ENCODE measurements at places on chromosomes 4 and X.

DNA sequence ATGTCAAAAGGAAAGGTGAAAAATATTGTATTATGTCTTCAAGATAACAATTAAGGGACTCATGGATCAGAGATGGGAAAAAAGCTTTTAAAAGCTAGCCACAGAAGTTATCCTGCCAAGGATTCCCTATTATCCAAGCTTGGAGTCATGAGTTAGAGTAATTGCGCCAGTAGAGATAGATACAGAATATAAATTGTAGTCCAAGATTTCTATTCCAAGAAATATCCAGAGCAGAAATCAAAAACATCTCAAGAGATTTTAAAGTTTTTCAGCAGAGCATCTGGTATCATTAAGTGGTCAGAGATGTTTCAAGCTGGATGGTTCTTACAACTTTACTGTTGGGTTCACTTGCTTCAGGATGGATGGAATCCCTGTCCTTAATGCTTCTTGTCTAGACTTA is 186.7 kb downstream of the PCDH18 start:
- no peak for DNase-seq

DNA sequence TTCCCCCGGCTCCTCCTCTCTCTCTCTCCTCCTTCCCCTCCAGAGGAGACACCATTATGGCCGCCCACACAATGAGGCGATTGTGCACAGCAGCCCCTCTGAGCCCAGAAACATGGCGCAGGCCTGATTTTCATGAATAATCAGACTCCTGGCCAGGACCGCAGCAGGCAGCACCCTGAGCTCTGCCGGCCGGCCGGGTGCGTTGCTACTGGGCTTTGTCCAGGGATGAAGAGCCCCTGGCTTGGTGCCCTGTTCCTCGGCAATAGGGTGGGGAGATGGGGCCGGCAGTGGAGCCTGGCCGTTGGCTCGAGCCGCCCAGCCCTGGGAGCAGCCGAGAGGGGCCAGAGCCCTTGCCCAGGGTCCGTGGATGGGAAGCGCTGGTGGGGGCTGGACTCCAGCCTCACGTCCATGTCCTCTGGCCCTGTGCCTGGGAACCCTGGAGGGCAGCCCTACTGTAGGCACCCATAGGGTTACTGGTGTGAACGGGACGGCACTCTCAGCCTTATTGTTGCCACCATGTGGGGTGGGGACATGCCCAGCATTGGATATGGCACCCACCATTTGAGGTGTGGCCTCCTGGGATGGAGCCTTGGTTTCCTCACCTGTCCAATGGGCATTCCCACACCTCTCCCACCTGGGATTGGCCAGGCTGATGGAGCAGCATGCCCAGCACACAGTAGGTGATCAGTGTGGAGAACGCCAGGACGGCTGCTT is 103.0 kb downstream of the SORCS2 start:
- DNase-seq, result peak; percentile 34

DNA sequence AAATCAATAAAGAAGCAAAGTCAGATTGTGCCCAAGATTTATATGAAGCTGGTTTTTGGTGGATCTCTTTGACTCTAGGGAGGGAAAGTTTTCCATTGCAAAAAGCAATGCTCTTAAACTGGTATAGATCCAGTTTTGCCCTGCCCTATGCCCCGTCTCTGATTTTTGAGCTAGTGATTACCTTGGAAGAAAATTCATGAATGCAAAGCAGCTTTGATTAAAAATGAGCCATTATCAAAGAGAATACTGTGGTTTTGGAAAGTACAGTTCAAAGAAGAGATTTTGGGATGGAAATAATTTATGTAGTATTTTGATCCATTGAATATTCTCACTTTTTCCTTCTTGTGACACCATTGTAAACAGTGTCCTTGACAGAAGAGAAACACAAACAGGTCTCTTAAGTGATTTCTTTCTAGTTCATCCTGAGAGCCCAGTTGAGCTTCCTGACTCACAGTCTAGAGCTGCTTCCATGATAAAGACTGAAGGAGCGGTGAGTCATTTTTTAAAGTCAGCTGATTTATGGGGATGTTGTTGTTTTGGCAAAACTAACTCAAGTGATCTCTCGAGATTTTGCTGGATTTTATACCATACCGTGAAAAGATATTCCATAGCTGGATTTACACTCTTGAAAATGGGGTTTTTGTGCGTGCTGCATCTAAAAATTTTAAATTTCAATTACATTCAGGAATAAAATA is 76.7 kb downstream of the AFF1 start:
- no peak for DNase-seq

DNA sequence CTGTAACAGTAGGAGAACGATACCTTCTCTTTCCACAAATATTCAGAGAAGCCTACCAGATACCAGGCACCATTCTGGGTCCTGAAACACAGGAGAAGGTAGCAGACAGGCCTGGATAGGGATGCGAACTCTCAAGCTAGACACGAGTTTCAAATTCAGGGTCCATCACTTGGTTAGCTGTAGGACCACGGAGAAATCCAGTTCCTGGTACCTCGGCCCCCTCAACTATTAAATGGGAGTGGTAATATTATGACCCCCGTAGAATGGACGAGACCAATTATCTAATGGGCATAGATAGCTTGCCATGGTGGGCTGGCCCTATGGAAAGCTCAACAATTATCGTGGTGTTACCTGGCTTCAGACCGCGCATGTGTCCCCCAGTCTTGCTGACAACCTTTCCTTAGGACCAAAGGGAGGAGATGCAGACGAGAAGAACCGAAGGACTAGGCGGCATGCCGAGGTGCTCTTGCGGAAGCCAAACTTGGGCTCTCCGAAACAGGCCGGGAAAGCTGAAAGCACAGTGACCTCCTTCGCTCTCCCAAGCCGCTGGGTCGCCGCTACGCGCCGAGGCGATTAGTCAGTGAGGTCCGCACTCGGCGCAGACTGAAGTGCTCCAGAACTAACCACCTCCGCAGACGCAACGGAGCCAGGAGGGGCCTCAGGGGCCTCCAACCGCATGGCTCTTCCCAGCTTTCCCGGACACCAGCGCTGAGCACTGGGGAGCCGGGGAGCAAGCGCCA is 19.6 kb downstream of the NKX3-2 start:
- no peak for DNase-seq

DNA sequence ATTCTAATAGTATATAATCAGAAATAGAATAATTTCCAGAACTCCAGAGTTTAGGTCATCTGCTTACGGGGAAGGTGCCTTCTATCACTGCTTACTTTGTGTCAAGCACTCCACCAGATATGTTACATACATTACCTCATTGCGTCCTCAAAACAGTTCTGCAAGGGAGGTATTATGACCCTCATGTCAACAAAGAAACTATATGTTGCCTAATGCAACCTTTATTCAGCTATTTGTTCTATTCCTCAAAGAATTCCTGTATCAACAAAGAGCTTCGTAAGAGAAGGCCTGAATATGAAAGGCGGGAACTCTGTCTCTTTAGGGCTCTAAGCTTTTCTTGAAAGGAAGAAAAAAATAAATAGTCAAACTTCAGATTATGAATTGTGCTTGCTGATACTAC is 114.7 kb downstream of the PDLIM5 start:
- DNase-seq, result no peak

Data from transverse colon (tissue), 4 donors.